ENCODE measurements at places on chromosomes 16 and 17. TPM values are rescaled to one million over a fixed set of nuclear protein-coding genes. Genes with fewer than 3 reads are reported as not detected.

FAM117A gene
- total RNA-seq = 1.2 TPM

SLC38A8 gene
- not detected for total RNA-seq

MAP2K6 gene
- total RNA-seq = 5.4 TPM

GCGR gene
- 0.55 TPM for total RNA-seq

GRB2 gene
- 99.8 TPM for total RNA-seq

DRC7 gene
- not detected for total RNA-seq

RPH3AL gene
- 27.5 TPM for total RNA-seq

KATNIP gene
- 13.1 TPM for total RNA-seq

C17orf100 gene
- 1.8 TPM for total RNA-seq

SPSB3 gene
- 21.1 TPM for total RNA-seq

PRR35 gene
- total RNA-seq = 0.13 TPM

KRT33B gene
- not detected for total RNA-seq

KRTAP2-3 gene
- not detected for total RNA-seq

TLCD3B gene
- 0.27 TPM for total RNA-seq

ALKBH5 gene
- 54.5 TPM for total RNA-seq

HSPB9 gene
- total RNA-seq = not detected

IL32 gene
- 29.8 TPM for total RNA-seq

Measured in A549 treated with GW870086 at 1 μM for 4 hours (cell line).